ENCODE measurements at places on chromosomes 5 and 9.

GRCh38 chr5:2303431-2304100 lies 420.8 kb upstream of the IRX4 start:
- DNase-seq: no peak

- no peak for DNase-seq
Observed at GRCh38 chr5:2006971-2007291, 124.2 kb upstream of the IRX4 start.

- no peak for DNase-seq
Observed at GRCh38 chr5:10667431-10668057, 93.5 kb downstream of the DAP start.

DNA sequence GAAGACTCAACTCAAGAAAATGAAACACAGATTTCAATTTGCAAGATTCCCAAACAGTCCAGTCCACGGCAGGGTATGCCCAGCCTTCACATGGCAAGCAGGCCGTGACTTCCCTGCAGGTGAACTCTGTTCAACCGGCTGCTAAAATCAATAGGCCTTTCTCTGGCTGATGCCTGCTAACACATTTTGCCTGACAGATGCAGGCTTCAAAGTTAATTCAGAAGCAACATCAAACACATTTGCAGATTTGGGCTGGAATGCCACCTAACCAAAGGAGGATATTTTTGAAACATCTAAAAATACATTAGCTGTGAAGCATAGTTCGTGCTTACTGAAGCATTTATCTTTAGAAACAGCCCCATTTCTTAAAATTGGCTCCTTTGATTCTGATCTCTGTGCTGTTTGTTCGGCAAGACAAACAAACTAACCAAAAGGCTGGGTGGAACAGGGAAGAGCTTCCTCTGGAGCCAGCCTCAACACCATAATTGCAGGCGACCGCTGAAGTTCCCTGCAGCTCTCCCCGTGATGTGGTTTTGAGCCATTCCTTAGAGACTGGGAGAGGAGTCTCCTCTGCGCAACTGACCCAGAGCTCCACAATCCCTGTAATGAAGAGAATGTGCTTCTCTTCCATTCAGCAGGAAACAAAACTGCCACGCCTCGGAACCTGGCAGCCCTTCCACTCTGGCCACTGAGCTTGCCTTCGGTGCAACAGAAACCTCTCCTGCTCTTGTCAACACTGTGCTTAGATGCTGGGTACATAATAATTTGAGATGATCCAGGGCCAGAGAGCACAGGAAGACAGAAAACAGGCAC lies 126.5 kb downstream of the MYO10 start:
- peak; percentile 84 for DNase-seq

- no peak for DNase-seq
Observed at GRCh38 chr9:87786423-87786822, 60.5 kb downstream of the CTSL start.

DNA sequence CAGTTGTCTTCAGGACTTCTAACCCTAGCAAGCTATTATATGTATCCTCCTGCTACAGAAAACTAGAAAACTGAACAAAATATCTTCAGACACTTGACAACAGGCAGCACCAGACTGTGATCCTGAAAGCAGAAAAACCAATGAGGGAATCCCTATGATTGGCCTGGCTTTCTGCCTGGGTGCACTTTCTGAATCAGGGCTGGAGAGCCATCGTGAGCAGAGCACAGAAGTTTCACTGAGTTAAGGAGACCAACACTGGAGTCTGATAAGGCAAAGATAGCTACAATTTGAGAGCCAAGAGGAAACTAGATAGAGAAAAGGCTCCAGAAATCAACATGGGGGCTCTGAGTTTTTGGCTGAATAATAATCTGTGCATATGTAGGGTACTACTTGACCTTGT lies 106.5 kb downstream of the FANCC start:
- DNase-seq: no peak

GRCh38 chr5:92941806-92942205 lies 639.2 kb downstream of the NR2F1-AS1 start:
- DNase-seq: no peak

DNA sequence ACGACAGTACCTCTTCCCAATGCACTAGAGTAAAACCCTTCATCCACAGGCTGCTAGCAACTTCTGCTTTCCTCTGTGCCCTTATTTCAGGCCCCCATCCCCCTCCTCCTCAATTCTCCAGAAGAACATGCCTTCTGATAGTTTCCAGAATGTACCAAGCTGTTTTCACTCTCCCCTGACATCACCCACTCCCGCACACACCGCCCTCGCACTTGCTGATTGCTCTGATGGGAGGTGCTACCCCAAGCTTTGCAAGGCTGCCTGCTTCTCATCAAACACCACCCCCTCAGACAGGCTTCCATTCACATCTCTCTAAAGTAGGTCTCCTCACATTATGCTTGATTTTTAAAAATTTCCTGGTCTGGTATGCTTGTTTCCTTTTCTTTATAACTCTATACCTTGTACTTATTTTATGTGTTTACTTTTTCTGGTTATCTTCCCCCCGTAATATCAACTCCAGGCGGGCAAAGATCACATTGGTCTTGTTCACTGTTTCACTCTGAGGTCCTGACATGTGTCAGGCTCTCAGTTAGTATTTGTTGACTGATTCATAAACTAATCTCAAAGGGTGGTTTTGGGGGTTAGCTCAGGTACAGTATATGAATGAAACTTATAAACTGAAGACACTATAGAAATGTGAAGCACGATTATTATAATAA lies 91.0 kb upstream of the C9orf72 start:
- DNase-seq: no peak

DNA sequence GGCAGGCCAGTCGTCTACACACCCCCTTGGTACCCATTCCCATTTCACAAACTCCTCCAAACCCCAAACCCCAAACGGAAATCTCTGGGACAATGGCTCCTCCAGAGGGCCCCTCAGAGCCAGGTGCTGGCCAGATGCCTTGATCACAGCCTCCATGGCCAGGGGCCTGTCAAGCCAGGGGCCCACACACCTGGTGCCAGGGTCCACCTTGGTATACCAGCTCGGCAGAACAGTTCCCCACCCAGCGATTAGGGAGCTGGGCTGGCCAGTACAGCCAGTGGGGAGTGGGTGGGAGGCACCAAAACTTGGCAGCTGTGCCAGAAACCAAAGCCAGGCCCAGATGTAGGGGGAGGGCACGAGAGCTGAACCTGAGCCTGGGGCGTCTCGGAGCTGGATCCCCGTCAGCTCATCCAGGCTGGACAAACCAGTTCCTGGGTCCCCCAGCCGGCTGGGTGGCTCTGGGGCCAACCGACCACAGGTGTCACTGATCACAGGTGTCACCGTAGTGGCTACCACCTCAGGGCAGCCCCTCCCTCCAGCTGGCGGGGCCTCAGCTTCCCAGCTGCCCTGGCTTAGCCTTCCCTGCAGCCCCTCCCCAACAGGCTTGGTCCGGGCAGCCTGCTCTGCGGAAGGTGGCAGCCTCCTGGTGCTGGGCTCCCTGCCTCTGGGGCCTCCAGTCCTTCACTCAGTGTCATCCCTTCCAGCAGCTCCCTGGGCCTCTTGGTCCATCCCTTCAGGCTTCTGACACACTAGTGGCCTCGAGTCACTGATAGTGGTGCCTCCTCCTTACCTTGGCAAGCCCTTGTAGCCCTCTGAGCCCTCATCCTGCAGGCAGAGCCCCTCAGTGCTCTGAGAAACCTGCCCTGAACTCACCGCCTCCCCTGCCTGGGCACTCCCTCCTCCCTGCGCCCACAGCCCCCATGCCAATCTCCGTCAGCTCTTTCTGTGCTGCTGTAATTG lies 6.6 kb upstream of the RMND5B start:
- DNase-seq: peak; percentile 79

DNA sequence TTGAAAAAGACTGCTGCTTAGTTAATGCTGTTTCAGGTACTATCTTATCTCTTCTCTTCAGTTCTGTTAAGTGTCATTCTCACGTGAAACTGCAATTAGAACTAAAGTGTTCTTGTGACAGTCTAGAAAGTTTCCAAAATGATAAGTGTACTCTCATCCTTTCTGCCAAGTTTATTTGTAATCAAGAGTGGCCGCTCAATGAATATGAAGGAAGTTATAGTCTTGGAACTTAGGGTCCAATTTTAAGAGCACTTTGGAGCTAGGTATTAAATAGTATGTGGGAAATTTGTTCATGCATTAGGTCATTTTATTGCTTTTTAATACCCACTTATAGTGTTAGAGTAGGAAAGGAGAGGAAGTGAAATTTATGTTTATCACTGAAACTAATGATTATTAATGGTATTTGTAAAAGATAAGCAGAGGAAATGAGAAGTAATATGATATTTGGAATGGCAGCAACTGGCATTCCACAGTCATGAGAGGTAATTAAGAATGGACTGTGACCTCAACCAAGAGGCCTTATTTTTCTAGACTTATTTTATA lies 20.4 kb downstream of the XRCC4 start:
- no peak for DNase-seq

GRCh38 chr5:15524712-15525111 lies 24.7 kb downstream of the FBXL7 start:
- no peak for DNase-seq

- no peak for DNase-seq
Observed at GRCh38 chr5:31396611-31397295, 135.1 kb downstream of the DROSHA start.

DNA sequence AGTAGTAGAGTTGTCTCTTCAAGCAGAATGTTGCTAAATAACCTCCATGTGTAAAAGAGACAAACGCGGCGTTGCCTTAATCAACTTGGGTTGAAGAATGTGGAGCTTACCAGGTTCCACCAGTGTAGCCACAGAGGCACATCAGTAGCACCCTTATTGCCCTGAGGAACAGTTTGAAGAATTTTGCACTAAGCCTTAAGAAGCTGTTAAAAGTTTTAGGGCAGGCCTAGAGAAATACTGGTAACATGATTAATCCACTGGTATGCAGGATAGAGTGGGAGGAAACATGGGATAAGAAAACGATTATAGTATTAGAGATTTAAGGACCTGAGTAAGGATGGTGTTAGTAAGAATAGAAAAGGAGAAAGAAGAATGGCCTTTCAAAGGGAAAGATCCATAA lies 100.6 kb downstream of the ZCCHC7 start:
- peak; percentile 89 for DNase-seq

- DNase-seq: peak; percentile 25
Observed at GRCh38 chr5:175895686-175896102, 24.3 kb downstream of the CPLX2 start.

DNA sequence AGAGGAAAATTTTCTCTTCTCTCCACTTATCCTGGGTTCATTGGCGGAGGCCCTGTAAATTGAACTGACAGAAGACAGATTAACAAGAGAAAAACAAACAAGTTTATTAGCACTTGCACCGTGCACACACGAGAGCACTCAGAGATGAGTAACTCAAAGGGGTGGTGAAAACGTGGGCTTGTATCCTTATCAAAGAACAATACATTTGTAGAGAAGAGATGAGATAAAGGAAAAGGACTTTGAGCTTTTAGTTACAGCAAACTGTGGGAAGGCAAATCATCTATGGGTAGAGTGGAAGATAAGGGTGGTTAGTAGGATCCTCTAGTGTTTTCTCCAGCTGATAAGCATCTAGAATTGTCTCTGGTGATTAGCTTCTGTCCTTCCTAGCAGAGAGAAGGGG lies 44.4 kb upstream of the ROR2 start:
- DNase-seq: no peak

GRCh38 chr5:26578002-26578401 lies 460.4 kb downstream of the CDH9 start:
- DNase-seq: no peak

- DNase-seq: no peak
Observed at GRCh38 chr5:36631154-36631553, 24.7 kb downstream of the SLC1A3 start.

- DNase-seq: no peak
Observed at GRCh38 chr5:170302653-170303501, 5.3 kb upstream of the LCP2 start.

DNA sequence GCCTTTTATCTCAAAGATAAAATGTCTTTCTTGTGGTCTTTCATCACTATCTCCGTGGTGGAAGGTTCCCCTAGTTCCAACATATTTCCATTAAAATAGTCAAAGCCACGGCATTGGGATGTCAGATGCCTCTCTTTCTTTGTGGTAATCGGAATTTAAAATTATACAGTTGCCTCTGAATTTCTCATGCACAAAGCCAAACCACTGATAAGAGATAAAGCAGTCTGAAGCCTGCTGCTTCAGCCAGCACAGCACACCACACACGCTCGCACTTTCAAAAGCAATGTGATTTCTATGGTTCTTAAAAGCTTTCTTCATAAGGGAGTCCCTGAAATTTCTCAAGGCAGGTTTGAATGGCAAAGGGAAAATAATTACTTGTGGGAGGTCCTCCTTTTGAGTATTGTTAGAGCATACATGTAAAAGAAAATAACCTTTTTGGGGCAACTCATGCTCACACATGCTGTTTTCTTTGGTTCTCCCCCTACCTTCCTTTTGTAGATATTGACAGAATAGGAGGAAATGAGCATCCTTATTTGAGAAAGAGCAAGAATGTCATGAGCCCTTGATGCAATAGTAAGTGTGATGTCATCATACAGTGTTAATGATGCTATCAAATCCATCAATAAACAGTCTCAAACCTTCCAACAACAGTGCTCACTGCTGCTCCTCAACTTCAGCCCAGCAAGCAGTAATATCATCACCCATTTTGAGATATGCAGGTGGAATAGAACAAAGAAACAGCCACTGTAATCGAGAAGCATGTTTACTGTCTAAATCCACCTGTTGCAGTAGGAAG lies 85.7 kb upstream of the PPP1R2B start:
- no peak for DNase-seq

- DNase-seq: no peak
Observed at GRCh38 chr9:29176786-29177185, 1603.5 kb upstream of the C9orf72 start.
